ENCODE measurements at places on chromosomes 4 and X.

DNA sequence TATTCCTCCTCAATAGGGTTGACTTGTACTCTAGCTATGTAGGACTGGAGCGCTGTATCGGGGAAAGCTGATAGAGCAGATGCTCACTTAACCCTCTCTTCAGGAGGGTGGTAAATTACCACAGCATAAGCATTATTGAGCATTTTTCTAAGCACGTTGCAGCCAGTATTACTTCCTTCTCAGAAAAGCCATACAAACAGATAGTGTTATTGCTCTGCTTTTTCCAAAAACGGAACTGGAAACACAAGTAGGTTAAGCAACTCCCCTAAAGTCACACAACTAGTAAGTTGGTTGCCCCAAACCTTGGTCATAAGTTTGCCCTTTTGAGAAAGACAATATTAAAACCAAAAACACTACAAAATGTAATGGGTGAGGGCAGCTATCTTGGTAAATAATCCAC is 73.9 kb downstream of the REELD1 start:
- no peak for DNase-seq

DNA sequence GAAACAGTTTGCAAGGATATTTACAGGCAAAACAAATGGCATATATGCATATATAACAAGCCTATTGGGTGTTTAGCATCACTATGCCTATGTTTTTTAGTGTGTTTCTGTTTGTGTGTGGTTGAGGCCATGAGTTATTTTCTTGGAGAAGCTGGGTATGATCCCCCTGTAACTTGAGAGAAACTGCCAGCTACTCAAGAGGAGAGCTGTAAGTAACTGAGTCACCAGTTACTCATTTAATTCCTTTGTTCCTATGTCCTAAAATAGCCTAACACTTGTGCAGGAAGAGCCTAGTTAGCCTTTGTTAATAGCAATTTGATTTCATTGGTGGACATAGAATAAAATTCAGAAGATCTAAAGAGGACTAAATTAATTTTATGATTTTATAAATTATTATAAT is 79.1 kb downstream of the PWWP3B start:
- DNase-seq: no peak

DNA sequence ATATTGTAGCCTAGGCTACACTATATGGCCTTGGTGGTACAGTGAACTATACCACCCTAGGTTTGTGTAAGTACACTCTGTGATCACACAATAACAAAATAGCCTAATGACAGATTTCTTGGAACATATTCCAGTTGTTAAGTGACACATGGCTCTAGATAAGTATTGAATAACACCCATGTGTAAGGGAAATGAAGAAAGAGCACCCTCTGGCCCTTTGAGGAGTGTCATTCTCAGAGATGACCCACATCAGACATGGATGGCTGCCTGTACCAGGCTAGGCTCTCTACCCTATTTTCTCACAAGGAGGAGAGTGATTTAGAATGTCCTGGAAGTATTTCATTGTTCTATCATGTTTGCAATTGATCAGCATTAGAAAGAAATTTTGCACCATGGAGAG is 61.7 kb downstream of the HAND2 start:
- no peak for DNase-seq

DNA sequence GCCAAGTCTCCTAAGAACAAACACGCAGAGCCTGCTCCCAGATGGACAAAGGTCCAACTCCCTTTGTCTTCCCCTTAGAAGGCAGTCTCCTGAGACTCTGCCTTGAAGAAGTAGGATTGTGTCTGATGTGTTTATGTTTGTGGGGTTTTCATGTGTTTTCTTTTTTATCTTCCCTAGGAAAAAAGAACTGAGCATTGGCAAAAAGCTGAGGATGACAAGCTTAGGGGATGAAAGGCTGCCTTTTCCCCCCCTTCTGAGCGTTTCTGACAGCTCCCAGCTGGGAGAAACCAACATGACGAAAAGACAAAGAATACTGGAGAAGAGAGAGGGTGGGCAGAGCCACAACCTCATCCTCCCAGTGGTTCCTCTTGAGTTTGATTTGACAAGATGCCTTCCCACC is 181.1 kb downstream of the EVC2 start:
- no peak for DNase-seq

- DNase-seq: no peak
These were observed 6.9 kb upstream of the AFF1 start for GRCh38 chr4:86927843-86928395.

- DNase-seq: no peak
These were observed 94.3 kb upstream of the PGRMC2 start for GRCh38 chr4:128381748-128382559.

DNA sequence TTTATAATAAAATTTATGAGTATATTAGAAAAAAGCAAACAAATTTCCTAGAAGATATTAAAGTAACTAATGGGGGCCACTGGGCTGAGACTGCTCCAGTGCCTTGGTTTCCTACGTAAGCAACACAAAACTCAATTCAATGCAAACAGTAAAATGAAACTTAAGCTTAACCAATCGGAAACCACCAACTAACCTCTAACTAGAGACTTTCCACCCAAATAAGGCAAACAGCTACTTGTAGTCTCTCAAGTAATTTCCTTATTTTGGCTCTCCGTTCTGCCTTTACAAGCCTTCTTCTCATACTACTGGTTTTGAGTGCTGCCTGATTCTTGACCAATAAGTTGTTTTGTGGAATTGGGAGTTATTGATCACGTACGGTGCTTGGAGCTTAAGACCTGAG is 167.3 kb upstream of the VEGFC start:
- no peak for DNase-seq

DNA sequence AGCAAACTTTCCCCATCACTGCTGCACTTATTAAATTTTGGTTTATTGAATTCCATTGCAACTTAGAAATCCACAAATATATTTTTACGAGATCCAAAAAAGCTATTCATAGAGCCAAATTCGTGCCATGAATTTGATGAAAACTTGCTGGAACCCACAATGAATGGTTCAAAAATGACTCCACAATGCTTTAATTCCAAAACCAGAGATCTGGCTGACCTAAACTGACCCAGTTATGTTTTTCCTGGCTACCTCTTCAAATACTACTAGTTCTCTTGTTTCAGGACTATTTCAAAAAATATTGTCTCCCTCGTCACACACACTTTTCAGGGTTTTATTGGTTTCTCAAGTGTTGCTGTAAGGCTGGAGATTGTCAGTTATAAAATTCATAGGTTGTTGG is 474.8 kb downstream of the PDGFC start:
- no peak for DNase-seq

GRCh38 chr4:183318656-183319055 is 1.4 kb downstream of the CLDN22 start:
- DNase-seq: no peak

- no peak for DNase-seq
These were observed 633 bp downstream of the FAM199X start for GRCh38 chrX:104166735-104167436.

GRCh38 chr4:68079928-68080327 is 49.7 kb downstream of the TMPRSS11F start:
- DNase-seq: no peak

DNA sequence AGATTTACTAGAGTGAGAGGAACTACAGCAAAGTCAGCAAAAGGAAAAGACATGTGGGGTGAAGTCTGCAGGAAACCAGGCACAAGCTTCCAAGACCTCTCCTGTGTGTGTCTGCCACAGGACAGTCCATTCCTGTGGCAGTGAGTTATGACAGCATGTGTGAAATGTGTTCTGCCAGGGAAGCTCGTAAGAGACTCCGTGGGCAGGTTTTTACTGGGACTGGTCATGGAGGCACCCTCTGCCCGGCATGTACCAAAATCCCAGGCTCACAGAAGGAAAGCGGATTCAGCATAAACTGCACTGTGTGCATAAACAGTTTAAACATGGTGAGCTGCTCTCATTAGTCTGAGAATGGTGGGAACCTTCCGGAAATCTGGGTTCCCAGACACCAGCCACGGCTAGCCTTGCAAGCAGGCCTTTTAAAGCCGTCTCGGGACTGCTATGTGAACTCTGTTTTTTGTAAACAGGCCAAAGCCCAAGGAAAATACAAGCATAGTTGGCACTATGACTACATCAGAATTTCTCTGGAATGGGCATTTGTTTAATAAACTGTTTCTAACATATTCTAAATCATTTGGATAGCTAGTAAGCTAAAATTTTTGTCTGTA is 288.5 kb downstream of the TENM3 start:
- no peak for DNase-seq

GRCh38 chrX:16096141-16096540 is 27.2 kb upstream of the GRPR start:
- no peak for DNase-seq

GRCh38 chr4:165909947-165910346 is 36.9 kb downstream of the TLL1 start:
- DNase-seq: no peak

DNA sequence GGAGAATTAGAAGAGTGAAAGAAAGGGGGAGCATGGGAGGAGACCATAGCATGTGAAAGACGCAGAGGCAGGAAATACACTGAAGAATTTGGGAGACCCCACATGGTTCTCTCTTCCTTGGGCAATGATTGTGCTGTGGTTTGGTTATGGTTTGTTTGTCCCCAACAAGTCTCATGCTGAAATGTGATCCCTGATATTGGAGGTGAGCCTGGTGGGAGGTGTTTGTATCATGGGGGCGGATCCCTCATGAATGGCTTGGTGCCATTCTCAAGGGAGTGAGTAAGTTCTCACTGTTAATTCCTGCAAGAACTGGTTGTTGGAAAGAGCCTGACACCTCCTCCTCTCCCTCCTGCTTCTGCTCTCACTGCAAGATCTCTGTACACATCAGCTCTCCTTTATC is 78.6 kb upstream of the RAI2 start:
- no peak for DNase-seq

DNA sequence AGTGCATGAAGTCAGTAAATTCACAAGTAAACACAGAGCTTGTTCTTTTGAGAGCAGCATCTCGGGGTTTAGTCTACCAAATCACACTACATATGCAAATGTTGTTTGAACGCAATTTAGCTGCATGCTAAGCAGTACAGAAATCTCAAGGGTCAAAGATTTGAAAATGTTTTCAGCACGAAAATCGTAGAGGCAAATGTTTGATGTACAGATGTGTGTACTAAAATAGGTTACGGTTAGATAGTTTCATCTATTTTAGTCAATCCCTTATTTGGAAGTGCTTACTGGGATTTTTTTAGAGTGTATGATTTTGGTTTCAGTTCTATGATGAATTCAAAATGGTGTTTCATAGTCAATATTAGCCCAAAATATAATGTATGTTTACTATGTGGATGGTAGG is 1928.2 kb upstream of the TENM3 start:
- DNase-seq: no peak

DNA sequence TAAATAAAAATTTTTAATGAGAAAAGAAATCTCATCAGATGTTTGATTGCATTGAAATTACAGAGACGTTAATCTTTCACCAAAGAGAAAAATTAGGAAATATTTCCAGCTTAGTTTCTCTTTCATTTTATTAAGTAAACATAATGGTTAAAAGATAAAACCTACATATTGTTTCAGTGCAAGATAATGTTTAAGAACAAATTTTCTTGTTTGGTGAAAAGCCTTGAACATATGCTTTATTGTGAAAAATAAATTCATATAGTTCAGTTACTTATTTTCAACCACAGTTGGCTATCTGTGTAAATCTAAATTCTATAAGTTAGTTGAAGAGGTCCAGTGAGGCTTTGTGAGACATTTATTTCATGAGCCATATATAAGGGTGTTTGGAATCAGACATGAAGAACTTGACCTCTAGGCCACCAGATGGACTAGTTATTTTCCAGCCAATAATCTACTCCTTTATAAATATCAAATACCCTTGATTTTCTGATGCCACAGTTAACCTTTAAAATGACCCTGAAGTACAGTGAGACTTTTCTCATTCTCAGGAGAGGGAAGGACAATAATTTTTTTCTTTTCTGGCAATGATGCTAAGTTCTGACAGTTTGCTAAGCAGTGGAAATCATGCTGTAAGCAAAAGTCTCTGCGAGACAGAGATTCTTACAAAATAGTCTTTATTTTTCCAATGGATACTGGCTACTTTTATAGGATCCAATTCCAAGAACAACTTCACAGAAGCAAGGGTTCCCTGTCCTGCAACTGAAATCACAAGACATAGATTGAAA is 2.5 kb downstream of the ARSJ start:
- no peak for DNase-seq

- no peak for DNase-seq
These were observed 87.3 kb downstream of the GPR143 start for GRCh38 chrX:9678215-9678965.

- DNase-seq: no peak
These were observed 186.8 kb downstream of the NDST4 start for GRCh38 chr4:114926583-114926982.

GRCh38 chrX:10507181-10507580 is 113.2 kb downstream of the MID1 start:
- DNase-seq: no peak

GRCh38 chr4:132691668-132692067 is 457.4 kb upstream of the PCDH10 start:
- no peak for DNase-seq

GRCh38 chr4:75662626-75663025 is 10.6 kb downstream of the G3BP2 start:
- no peak for DNase-seq

Measured in neuronal stem cell (in vitro differentiated cells).